MM.1S (cell line): ENCODE measurements at places on chromosomes 3 and 15.

- no peak for DNase-seq
Measured at GRCh38 chr3:178075344-178075743, 460.9 kb upstream of the KCNMB2 start.

GRCh38 chr3:153216928-153217327 lies 54.9 kb downstream of the RAP2B start:
- DNase-seq: no peak

DNA sequence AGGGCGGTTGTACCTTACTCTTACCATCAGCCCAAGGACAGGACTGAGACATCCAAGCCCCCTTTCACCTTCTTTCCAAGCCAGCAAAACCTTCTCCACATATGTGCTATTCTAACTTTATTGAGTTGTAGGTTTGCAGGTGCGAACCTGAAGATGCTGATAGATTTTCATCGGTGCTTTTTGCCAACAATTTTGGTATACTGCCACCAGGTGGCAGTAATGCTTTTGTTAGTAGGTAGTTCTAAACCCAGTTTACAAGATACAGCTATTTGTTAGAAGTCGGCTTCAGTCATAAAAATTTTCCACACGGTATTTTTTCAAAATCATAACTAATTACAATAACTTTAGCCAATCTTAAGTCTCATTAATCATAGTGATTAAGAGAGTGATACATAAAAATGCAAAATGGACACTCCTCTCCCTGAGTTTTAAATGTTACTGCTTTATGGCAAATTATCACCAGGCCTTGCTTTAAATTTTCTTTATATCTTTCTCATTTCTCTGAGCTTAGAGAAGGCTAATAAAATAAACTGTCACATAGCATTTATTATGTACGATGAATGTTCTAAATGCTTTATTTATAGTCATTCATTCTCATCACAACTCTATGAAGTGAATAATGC lies 636 bp downstream of the TBC1D21 start:
- DNase-seq: peak; percentile 54

- DNase-seq: peak; percentile 62
Measured at GRCh38 chr15:52042051-52042851, 23.2 kb downstream of the MAPK6 start.

- peak; percentile 37 for DNase-seq
Measured at GRCh38 chr15:26974120-26974780, 3.3 kb downstream of the GABRG3 start.

DNA sequence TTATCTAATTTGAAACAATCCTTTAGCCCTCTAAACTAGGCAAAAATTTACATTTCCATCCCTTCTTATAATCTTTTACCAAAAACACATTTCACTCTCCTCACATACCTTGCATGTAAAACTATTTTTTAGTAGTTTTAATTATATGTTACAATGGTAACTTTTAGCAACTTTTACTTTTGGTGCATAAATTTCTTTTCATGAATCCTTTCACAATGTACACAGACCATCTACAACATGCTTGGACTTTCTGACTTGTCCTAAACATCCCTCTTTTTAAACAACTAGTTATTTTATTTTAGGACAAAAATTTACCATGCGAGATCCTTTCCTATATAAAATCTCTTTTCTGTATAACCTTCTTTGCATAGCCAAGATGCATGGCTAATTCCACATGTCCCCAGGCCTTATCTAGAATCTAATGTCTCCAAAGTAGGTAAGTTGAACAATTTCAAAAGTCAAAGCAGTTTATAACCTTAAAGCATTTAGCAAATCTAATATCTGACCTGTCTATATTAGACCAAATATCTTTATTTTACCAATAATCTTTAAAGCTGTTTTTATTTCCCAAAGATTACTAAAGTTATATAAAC lies 14.4 kb upstream of the ALDH1L1 start:
- DNase-seq: no peak

DNA sequence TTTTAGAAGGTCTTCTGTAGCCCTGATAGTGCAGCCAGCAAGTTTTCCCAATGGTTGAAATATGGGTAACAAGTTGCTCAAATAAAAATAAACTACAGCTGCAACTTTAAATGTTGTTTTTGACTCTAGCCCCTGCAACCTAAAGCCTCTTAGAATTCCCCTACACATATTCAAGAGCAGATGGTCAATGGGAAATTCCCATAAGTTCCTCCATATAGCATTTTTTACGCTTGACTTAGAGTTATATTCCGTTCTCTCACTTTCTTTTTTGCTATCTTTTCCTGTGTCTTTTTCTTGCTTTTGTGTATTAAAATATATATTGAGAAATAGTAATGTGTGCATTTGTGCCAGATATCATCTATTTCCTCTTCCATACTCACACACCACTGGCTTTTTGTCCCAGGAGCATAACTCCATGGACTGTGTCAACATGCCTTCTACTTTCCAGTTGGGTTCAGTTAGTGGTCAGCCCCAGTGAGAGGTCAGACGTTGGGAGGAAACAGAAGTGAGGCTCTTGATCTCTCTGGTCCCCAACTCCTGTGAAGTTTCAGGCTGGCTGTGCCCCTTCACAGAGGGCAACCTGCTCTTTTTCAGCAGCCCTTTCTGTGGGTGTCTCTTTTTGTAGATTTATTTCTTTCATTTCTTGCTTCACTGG lies 63.3 kb upstream of the TP63 start:
- DNase-seq: no peak

- DNase-seq: no peak
Measured at GRCh38 chr3:19202303-19202702, 54.0 kb downstream of the KCNH8 start.

GRCh38 chr3:127045435-127046045 lies 62.6 kb downstream of the PLXNA1 start:
- DNase-seq: no peak
